ENCODE measurements at places on chromosomes 5 and 9. TPM values are rescaled to one million over a fixed set of nuclear protein-coding genes. Genes with fewer than 3 reads are reported as not detected.
A peak's percentile ranks its signal among the peaks of the same experiment; 100 is the strongest.

- peak; percentile 14 for DNase-seq
These were observed 876 bp upstream of the JAK2 start for GRCh38 chr9:4984171-4984620.

DNA sequence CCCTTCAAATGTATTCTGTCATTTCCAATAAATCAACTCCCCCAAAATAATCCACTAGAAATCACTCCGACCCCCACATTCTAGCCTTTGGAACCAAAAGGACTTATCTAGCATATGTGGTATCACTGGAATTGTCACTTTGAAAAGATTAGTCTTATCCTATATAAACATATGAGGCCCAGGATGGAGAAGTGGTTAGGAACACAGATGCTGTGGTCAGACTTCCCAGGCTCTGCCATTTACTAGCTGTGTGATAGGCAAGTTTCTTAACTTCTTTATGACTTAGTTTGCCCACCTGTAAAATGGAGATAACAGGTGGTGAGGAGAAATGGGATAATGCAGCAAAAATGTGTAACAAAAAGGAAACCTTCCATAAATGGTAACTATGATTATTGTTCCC is 62.0 kb upstream of the GLRX start:
- DNase-seq: no peak

DNA sequence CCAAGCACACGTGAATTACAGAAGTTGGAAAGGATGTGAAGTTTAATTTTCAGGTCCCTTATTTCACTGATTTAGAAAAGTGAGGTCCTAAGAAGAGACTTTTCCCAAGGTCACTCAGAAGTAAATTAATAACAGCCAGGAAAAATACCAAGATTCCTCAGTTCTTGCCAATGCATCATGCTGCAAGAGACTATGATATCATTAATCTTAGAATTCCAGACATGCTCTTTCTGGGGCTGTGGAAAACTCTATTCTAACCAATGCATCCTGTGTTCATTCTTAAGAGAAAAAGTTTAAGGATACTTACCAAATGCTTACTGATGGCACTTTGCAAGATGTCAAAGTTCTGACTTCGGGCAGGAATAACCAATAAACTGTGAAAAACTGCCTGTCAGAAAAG is 42.8 kb downstream of the TEX10 start:
- DNase-seq: no peak

Gene HMMR
- 45.7 TPM for total RNA-seq

GRCh38 chr9:88237479-88237961 is 99.2 kb upstream of the SPATA31C2 start:
- DNase-seq: no peak

DNA sequence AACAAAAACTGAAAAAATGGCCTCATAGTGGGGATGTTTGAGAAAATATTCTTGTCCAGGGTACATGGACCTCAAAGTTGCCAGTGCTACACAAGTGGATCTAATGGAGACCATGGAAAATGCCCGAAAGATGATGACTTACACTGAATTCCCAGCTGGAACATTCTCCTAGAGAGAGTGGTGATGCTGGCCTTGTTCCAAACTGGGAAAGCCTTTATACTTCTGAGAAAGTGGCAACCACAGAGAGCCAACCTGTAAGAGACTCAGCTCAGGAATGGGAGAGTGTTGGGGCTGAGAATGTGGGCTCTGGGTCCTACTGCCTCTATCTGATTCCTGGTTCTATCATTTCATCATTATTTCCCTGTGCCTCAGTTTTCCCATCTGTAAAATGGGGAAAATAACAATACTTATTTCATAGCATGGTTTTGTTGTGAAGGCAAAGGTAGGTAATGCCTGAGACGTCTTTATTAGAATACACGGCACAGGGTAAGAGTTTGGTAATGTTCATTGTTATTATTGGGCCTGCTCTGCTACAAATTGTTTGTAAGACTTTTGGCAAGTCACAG is 229.0 kb upstream of the PANK3 start:
- DNase-seq: peak; percentile 13

DNA sequence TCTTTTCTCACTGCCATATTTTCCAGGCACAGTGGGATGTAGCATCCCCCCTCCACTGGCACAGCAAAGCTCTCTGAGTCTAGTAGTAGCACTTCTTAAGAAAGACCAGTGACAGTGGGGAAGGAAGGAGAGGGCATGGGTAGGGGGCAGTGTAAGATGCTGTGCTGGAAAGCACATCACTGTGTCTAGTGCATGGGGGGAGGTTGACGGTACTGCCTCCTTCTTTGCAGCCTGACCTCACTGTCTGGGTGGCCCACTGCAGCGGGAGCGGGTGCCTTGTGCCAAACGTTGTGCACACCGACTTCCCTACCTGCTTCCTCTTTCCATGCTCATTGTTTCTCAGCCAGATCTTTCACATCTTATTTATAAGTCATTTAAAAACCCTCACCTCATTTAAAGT is 91.8 kb downstream of the PDE8B start:
- no peak for DNase-seq

DNA sequence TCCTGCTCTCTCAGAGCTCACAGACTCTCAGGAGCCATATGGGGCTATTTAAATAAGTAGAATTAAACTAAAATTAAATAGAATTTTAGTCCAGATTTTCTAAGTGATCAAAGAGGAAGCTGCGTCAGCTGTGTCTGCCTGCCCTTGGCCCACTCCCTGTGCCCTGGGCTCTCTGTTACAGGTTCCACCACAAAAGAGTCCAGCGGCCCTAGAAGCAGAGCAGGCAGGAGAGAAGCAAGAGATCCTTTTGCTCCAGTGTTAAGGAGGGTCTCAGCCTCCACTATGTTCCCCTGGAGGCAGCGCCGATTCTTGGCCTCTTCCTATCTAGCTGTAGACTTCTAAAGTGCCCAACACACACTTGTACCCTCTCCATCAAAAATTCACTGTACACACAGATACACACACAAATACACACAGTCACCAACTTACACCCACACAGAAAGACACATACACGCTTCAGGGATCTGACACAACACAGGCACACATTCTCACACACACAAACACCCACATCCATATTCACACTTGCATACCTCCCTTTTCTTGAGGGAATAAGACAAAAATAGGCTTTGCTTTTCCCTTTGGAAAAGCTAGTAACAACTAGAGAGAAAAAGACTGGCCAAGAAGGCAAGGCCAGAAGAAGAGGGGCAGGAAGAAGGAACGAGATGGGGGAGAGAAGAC is 5.5 kb upstream of the TNIP1 start:
- no peak for DNase-seq

GRCh38 chr5:65769539-65769938 is 47.5 kb downstream of the NLN start:
- peak; percentile 66 for DNase-seq

Gene HTR4
- not detected for total RNA-seq

- no peak for DNase-seq
These were observed 24.6 kb upstream of the ANKH start for GRCh38 chr5:14896131-14896530.

DNA sequence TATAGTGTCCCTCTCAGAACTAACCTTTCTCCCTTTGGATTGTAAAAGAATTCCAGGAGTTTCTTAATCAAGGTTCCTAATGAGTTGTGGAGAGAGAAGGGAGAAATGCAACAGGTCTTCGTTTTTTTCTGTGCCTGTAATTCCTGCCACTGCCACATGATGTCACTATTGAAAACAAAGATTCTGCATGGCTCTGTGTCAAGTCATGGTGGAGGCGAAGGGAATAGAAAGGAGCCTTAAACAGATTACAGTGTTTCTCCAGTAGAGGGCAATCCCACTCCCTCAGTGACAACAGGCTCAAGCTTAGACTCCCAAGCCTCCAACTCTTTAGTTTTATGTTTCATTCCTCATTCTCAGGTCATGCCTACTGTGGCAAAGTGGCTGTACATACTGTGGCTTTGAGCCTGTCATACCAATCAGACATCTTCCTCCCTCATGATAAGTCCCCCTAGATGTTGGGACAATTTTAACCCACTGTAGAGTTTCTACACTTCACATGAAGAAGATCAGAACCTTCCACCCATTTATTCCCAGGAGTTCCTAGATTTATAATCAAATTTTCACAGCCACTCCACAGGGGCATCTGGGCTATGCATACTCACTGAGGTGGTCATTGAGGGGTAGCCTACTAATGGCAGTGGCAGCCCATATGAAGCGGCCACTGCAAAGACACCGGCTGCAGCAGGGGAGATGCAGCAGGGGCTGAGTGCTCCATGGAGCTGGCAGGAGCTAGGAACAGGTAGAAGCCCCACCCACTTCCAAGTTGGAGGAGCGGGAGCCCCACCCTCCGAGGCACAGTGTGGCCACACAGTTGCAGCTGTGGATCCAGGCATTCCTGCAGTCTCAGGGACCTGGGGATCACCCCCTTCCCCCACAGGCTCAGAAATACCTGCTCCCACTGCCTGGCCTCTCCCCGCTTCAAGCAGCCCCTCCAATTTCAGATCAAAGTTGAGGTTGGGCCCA is 97.4 kb upstream of the TRIM32 start:
- peak; percentile 67 for DNase-seq

Gene GFI1B
- not detected for total RNA-seq

Gene PCDHGA7
- 0.29 TPM for total RNA-seq

DNA sequence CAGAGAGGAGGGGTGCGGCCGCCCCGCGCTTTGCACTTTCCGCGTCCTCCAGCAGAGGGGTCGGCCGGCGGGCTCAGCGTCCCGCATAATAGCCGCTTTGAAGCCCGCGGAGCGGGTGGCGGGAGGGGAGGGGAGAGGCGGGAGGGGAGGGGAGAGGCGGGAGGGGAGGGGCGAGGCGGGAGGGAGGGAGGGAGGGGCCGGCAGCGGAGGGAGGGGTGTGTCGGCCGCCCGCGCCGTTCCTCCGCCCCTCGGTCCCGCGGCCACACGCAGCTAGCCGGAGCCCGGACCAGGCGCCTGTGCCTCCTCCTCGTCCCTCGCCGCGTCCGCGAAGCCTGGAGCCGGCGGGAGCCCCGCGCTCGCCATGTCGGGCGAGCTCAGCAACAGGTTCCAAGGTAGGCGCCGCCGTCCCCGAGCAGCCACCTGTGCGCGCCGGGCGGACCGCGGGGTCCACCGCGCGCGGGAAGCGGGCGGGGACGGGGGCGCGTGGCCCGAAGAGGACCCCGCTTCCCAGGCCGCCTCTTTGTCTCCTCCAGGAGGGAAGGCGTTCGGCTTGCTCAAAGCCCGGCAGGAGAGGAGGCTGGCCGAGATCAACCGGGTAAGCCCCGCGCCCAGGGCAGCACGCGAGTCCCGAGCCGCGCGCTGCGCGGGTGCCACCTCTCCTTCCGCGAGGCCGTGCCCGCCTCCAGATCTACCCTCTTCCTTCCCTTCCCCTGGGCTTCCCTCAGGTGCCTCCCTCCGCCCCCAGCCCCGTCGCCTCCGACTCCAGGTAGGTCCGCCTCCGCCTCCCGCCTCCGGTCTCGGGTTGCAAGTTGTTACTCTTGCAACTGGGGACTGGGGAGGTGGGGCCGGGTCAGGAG is at the start of gene AIF1L:
AIF1L (plus strand) TSS at position 263 of the 857 bp plus-strand sequence; CDS start at position 362, 99 bp downstream.
- no peak for DNase-seq

All from H4 (cell line).